PC-3 (cell line): ENCODE measurements at places on chromosomes 2 and 18.

- DNase-seq: no peak
Measured at GRCh38 chr2:64243081-64244036, 99.1 kb upstream of the PELI1 start.

DNA sequence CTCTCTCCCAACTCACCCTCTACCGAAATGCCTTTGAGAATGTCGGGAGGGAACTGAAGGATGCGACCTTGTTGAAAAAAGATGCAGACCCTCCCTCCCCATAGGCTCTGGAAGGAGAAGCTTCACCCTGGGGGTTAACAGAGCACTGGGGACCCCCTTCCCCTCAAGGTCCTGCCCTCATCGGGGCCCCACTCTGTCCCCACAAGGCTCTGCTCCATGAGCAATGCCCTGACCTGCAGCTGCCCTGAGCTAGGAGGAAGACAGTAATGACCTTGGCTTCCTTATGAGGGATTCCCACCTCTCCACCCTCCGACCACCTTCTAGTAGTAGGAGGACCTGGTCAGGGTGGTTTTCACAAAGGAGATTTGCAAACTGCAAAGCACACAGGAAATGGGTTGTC is 44.4 kb upstream of the HPCAL1 start:
- no peak for DNase-seq

DNA sequence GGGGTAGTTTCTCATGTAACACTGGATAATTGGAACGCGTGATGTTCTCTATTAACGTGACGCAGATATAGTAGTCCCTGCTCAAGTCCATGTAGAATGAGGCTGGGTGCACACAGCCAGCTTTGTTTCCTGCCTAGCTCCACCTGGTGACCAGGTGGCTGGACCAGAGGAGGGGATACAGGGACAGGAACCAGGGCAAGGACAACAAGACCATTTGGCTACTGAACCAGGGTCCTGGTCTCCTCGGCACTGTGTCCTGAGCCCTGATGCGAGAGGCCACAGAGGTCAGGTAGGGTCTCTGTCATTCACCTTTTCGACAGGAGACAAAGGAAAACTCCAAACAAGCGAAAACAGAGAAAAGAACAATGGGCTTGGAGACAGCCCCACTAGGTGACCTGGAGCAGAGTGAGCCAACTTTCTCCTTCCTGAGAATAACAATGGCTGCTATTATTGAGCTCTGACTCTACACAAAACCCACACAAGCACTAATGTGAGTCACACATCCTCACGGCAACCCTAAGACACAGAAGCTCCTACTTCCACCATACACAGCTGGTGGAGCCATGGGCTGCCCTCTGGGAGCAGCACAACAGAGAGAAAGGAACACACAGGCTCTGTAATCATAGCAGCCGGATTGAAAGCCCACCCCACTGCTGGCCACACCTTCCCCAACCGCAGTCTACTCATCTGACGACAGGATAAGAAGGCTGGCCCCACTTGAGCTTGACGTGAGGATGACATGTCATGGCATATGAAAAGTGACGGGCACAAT is 67.3 kb upstream of the TEX51 start:
- DNase-seq: peak; percentile 7

GRCh38 chr2:40302751-40303325 is 149.1 kb downstream of the SLC8A1 start:
- DNase-seq: no peak

DNA sequence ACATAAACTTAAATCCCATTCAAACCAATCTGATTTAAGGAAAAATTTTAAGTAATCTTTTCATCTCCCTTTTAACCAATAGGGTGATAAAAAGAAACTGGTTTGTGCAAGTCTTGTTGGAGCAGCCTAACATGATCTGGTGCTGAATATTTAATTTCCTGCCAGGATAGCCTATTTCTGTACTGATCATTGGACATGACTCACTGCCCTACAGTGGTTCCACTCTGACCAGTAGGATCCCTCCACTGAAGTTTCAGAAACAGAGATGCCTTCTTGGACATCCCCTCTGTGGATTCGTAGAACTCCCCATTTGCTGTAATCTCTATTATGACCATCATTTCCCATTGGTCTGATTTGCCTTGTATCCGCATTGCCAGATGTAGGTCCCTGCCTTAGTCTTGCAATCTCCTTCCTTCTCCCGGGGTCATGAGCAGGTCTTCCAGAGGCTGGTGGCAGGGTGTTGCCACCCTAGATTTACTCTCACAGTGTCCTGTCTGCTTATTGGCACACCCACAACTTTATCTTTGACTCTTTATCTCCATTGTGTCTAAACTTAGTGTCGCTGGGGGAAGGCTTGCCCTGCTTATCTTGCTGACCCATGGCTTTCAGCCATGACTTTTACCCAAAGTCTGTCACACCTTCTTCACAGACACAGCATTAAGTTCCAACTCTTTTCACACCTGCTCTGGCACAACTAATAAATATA is 12.3 kb upstream of the SETBP1 start:
- DNase-seq: peak; percentile 2

- peak; percentile 68 for DNase-seq
Measured at GRCh38 chr18:78999939-79000338, 20.3 kb downstream of the SALL3 start.

DNA sequence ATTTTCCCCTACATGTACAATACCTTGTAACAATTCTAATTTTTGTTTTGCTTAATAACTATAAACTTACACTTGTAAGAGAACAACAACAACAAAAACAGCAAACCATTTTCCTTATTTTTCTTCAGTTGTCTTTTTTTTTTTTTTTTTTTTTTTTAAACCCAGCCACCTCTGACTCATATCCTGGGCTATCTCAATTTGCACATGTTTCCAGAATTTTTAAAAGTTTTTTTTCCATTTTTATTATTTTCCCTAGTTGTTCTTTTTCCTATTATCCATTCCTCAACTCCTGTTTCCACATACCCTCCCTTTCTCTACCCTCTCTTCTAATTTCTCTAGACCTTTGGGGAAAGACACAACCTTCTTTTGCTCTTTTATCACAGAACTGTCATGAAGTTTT is 112.5 kb downstream of the EFEMP1 start:
- no peak for DNase-seq

- DNase-seq: no peak
Measured at GRCh38 chr2:203959672-203960071, 23.1 kb downstream of the ICOS start.

DNA sequence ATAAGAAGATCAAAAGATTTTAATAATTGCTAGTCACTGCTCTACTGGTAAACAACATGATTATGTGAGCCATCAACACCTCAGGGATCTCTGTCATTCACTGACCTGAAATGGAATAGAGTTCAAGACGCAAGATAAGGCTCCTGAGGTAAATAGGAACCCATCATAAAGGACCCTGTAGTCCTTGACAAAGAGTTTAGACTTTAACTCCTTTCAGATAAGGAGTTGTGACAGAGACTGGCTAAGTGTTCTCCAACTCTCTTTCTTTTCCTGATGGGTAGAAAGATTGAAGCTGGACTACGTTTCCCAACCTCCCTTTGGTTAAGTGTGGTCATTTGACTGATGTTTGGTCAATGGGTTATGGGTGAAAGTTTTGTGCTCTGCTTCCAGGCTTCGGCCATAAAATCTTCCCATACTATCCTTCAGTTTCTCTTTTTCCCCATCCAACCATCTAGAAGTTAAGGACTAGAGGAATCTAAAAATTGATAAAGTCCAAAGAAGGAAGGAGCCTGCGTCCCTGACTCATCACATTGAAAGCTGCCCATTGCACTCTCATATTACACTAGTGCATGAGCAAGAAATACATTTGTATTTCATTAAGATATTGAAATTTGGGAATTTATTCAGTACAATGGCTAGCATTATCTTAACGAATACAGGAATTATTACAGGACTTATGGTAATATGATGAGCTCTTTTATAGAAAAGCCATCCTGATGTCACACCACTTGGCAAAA is 293.7 kb upstream of the ACVR2A start:
- no peak for DNase-seq

DNA sequence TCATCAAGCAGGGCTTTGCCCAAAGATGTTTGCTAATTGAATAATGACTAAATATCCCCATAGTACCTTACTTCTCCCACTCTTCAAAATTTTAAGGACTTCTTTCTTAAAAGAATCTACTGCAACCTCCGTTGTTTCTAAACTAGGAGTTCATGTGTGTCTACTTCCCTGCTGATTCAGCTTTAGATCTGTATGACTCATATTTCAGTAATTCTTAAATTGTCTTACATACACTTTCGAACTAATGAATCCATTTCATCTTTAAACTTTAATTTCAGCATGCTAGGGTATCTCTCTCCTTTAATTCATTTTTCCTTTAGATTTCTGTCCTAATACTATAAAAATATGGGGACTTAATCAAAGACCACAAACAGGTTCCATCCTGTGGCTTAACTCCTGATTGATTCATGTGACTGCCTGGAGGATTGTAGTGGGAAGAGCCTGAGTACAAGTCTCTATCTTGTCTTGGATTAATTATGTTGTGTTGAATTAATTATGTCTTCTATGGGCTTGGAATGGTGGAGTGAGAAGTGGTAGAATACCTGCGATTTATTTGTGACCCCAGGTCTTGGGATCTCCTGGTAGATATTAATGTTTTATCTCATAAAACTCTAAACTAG is 24.9 kb upstream of the COL5A2 start:
- DNase-seq: peak; percentile 49

DNA sequence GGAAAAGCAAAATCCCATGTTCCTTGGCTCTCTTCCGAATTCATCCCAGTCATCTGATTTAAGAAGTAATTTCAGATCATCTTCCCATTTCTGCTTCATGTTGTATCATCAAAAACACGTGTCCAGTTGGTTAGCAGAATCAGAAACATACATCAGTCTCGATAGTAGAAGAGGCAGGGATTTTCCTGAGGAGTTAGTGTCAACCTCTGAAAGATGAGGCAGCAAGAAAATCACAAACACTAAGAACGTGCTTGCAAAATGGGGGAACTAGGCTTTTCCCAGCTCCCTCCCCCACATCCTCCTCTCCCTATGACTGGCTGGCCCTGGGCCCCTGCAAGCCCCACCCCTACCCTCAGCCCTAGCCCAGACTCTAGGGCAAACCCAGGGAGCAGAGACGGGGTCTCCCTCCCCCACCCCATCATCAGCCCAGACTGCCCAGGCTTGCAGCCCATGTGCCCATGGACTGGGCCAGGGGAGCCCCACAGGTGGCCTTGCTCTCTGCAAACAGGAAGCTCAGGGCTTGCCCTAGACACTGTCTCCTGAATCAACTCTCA is 161.0 kb upstream of the ID2 start:
- no peak for DNase-seq

DNA sequence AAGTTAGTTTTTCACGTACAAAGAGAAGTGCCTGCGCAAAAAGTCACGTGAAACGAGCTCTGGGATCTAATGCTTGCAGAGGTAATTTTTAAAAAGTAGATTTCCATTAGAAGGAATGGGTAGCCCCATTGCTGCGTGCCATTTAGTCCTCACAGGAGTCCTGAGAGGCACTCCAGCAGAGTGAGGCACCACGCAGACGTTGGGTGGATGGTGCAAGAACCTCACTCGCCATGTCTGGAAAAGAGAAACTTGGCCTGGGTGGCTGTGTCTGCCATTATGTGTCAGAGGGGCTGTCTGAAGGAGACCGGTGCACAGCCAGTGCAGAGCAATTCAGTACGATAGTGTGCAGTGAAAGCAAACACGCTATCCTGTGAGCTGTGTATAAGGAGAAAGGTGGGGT is 1.8 kb upstream of the HDAC4 start:
- no peak for DNase-seq

GRCh38 chr2:9821805-9822445 is 21.3 kb upstream of the TAF1B start:
- no peak for DNase-seq

GRCh38 chr2:182907081-182907830 is 40.8 kb upstream of the FRZB start:
- DNase-seq: no peak

GRCh38 chr18:3709205-3709604 is 259.2 kb downstream of the TGIF1 start:
- DNase-seq: no peak

GRCh38 chr2:120267348-120267747 is 14.7 kb downstream of the RALB start:
- no peak for DNase-seq
